ENCODE measurements at places on chromosomes 16 and 17.
A peak's percentile ranks its signal among the peaks of the same experiment; 100 is the strongest.

DNA sequence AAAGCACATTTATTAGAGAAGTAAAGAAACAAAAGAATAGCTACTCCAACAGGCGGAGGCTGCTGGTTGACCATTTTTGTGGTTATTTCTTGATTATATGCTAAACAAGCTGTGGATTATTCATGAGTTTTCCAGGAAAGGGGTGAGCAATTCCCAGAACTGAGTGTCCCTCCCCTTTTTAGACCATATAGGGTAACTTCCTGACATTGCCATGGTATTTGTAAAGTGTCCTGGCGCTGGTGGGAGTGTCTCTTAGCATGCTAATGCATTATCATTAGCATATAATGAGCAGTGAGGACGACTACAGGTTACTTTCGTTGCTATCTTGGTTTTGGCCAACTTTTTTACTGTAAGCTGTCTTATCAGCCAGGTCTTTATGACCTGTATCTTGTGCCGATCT lies 12.2 kb upstream of the HS3ST4 start:
- no peak for DNase-seq

DNA sequence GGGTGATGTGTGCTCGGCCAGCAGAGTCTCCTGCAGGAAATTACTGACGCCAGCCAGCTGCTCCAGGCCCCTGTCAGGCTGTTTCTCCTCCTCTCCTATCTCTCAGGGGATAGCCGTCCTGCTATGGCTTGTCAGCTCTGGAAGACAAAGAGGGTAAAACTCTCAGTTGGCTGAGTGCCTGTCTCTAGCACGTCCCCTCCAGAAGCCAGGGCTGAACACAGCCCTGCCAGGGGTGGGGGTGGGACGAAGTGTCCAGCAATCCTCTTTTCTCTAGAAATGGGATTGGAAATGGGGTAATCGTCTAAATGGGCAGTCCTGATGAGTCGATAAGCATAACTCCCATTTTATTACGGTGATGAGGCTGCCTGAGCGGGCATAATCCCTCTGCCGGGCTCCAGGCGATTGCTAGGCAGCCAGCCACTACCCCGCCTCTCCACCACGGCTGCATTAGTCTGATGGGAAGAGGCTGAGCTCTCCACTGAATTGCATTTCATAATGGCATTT lies 89.1 kb upstream of the GNAO1 start:
- no peak for DNase-seq

GRCh38 chr16:74700116-74700437 lies 585 bp downstream of the MLKL start:
- DNase-seq: peak; percentile 11

GRCh38 chr16:85940214-85940613 lies 41.3 kb downstream of the IRF8 start:
- no peak for DNase-seq

DNA sequence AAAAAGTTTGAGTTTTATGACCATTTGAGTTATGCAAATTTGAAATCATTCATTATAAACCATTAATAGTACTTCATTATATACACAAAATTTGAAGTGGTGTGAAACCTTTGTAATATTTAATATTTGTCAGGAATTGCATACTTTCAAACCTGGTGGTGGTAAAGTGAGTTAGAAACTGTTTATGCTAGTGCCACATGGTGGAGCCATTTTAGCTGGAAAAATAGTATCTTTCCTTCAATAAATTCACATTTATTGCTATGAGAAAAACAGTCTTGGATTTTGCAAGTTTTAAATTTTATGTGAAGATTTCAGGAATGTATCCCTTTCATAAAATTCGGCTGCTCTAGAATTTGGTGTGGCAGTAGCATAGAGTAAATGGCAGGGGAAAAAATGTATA lies 7.3 kb upstream of the BLMH start:
- peak; percentile 14 for DNase-seq

- DNase-seq: no peak
Observed at GRCh38 chr17:61431594-61432311, 20.5 kb upstream of the TBX4 start.

DNA sequence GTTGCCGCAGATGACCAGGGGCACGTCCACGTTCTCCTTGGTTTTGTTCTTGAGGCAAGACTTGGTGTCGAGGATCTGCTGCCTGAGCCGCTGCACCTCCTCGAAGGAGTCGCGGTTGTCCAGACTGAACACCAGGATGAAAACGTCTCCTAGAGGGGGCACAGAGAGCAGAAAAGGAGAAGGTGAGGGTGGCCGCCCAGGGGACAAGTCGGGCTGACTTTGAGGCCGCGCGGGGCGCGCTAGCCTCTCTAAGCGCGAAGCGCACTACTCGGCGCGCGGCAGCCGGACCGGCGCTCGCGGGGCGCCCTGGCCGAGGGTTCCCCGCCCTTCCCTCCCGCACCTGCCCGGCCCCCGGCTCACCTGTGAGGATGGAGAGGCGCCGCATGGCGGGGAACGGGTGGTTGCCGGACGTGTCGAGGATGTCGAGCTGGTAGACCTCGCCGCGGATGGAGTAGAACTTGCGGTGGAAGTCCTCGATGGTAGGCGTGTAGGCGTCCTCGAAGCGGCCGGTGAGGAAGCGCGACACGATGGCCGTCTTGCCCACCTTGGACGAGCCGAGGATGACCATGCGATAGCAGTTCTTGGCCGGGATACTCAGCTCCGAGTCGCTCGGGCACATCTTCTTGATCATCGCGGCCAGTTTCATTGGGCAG lies 533 bp downstream of the RASD1 start:
- no peak for DNase-seq

GRCh38 chr16:48435906-48436305 lies 50.7 kb upstream of the SIAH1 start:
- no peak for DNase-seq

- DNase-seq: no peak
Observed at GRCh38 chr16:66254751-66255150, 111.7 kb upstream of the CDH5 start.

DNA sequence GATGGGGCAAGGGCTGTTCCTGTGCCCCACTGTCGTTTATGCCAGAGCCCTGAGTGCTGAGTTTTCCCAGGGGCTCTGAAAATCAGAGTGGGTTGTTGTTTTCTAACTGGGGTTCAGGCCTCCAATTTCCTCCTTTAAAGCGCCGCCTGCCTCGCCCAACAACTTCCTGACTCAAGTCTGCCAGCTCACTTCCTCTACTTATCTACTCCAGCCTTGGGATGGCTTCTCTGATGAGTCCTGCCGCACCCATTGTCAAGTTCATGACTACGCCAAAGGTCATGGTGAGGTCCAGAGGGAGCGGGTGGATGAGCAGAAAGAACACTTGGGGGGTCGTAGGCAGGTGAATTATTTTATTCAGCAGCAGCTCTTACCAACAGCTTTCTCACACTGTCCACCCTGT lies 104.7 kb downstream of the UTP18 start:
- DNase-seq: no peak

GRCh38 chr17:30074730-30075129 lies 41.9 kb upstream of the NSRP1 start:
- DNase-seq: no peak

DNA sequence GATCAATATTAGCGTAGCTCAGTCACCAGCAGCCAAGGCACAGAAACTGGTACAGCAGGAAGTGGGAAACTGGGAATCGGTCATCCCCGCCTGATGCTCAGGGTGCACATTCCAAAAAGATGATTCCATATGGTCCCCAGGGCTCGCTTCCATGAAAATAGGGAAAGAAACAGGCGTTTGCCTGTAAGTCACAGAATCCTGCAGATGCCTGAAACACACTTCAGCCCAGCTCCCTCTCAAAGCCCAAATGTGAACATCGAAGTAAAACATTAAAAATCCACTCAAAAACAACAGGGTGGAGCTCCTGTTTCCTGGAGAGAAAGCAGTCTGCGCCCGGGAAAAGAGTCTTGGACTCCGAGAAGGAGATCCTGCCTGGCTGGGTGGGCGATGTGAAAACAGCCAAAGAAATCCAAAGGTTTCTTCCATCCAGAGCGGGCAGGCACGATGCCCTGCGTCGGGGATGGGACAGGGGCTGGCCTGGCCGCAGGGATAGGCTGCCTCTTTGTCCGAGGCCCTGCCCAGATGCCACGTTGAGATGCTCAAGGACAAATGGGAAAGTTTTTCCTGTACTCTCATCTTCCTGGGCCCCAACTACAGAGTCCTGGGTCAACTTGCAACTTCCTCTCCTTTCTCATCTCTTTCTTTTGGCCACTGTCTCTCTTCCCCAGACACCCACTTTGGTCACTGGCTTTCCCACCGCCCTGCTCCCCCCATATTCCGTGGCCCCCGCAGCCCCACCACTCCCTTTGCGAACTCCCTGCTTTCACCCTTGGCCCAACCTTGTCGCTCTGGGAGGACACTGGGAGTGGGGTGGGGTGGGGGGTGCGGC lies 743 bp downstream of the WIPI1 start:
- no peak for DNase-seq

DNA sequence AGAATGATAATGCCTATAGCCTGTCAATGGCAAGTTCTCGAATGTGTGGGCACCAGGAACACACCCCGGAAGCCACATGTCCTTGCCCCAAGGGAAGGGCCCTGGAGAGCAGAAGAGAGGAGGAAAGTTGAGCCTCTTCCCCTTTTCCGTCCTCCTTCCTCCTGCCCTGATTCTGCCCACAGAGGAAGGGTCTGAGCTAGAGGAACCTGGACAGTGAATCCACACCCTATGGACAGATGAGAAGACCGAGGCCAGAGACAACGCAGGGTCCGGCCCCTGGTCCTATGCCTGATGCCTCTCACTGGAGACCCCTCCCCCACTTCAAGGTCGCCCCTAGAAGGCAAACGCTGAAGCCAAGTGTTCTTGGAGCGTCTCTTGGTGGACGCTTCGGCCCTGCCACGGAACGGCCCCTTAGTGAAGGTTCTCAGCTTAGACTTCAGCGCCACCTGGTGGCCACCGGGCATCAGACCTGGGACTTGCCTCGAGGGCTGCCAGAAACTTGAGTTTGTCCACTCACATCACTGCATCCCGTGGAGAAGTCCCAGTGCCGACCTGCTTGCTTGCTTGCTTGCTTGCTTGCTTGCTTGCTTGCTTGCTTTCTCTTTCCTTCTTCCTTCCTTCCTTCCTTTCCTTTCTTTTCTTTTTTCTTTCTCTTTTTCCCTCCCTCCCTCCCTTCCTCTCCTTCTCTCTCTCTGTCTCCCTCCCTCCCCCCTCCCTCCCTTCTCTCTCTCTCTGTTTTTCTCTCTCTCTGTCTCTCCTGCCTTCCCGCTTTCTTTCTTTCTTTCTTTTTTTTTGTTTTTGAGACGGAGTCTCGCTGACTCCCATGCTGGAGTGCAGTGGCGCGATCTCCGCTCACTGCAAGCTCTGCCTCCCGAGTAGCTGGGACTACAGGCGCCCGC lies 20.6 kb upstream of the SPNS3 start:
- peak; percentile 54 for DNase-seq

GRCh38 chr17:38900978-38901656 lies 24.3 kb upstream of the LASP1NB start:
- peak; percentile 99 for DNase-seq

DNA sequence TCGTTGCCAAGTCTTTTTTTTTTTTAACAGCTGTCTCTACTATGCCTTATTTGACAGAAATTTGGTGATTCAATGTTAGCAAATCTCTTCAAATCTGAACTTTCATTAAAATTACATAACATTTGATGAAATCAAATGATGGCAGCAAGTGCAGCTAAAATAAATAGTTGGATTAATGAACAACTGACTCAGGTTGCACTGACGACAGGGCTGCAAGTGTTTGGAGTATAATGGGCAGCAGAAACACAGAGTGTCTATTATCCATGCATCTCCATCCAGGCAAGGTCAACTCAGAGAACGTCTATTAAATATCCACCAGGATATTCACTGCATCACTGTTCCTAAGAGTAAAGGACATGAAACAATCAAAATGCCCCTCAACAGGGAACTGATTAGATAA lies 109.8 kb downstream of the SLC39A11 start:
- DNase-seq: no peak

DNA sequence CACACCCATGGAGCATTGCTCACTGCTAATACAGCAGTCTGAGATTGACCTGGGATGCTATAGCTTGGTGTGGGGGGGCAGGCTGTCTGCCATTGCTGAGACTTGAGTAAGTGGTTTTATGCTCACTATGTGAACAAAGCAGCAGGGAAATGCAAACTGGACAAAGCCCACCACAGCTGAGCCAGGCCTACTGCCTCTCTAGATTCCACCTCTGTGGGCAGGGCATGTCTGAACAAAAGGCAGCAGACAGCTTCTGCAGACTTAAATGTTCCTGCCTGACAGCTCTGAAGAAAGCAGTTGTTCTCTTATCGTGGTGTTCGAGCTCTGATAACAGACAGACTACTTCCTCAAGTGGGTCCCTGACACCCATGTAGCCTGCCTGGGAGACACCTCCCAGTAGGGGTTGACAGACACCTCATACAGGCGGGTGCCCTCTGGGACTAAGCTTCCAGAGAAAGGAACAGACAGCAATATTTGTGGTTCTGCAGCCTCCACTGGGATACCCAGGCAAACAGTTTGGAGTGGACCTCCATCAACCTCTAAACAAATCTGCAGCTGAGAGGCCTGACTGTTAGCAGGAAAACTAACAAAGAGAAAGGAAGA lies 2204.8 kb downstream of the TP53TG3F start:
- no peak for DNase-seq

DNA sequence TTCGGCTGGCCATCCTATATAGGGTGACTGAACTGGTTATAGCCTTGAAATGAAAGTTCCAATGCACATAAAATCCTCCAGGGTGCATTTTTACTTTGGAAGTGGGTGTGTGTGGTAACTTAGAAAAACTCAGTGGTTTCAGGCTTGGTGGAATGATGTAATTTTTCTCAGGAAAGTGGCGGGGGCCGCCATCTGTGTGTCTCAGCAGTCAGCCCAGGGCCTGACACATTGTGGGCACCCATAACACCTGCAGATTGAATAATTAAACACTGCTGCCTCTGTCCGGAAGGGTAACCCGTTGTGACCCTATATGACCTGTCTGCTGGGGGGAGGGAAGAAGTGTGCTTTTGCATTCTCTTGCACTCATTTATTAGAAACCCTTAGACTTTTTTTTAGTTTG lies 2.2 kb upstream of the PDP2 start:
- peak; percentile 75 for DNase-seq

DNA sequence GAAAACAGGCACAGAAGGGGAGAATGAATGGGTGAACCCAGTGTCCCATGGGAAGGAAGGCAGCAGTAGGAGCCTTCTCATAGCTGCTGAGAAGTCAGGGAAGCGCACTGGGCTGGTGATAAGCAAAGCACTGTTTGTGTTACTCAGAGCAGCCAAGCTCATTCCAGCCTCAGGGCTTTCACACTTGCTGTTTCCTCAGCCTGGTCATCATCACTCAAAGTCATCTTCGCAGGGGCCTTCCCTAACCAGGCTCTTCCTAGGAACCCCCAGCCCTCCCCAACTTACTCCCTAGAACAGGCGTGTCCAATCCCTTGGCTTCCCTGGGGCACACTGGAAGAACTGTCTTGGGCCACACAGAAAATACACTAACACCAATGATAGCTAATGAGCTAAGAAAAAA lies 32.1 kb upstream of the LONP2 start:
- no peak for DNase-seq

DNA sequence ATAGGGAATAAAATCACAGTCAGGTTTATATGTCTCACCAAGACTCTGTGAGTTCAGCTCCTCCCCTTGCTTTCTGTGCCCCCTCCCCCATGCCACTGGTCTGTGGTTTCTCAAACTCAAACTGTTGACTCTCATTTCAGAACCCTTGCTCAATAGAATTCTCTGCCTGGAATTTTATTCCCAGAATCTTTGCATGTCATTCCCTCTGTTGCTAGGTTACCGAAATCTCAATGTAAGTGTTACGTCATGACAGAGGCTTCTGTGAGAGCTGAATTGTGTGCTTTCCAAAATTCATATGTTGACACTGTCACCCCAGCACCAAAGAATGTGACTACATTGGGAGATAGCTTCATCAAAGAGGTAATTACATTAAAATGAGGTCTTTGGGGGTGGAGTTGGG lies 1938.8 kb downstream of the TP53TG3F start:
- no peak for DNase-seq

- no peak for DNase-seq
Observed at GRCh38 chr16:9903-10665, 43.3 kb downstream of the POLR3K start.
